WERI-Rb-1 (cell line): ENCODE measurements at places on chromosomes 16 and 17.

DNA sequence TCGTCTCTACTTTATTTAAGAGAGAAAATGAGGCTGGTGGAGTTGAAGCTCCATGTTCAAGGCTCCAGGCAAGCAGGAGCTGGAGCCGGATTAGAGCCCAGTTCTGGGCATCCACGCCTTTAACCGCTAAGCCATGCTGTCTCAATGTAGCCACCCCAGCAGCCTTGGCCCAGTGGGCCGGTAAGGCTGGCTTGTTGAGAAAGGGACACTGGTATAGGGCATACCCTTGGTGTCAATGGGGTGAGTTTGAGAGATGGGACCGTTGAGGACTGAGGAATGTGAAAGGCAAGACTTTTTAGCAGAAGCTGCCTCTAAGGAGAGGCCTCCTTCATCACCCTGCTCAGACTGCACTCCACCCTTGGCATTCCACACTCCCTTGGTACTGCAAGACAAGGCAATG is 147.4 kb downstream of the CYLD start:
- no peak for DNase-seq

DNA sequence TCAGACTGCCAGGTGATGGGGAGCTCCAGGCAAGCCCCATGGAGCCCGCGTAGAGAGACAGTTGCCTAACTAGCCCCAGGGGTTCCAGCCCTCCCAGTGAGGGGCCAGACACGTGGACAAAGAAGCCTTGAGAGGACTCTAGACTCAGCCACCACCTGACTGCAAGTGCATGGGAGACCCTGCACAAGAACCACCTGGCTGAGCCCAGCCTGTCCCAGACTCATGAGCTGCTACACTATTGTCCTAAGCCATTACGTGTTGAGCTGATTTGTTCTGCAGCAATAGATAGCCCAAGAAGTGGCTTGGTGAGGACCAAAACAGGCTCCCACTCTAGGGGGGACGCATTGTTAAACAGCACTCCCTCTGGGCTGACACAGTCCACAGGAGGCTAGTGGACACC is 37.6 kb upstream of the KLHDC4 start:
- DNase-seq, result no peak

DNA sequence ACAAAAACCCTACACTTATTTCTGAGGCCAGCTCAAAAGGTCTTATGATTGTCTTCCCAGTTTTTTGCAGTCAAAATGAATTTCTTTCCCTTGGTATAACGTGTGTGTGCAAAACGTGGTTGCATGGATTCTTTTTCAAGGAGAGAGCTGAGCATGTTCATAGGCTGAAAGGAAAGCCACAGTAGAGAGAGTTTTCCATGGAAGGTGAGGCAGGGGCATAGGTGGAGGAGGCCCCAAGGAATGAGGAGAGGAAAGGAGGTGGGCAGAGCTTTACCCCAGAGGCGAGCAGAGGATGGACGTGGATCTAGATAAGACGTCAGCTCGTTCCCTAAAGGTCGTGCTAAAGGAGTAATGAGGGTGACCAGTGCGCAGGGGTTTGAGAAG is 22.8 kb downstream of the TRPV2 start:
- DNase-seq, result no peak

DNA sequence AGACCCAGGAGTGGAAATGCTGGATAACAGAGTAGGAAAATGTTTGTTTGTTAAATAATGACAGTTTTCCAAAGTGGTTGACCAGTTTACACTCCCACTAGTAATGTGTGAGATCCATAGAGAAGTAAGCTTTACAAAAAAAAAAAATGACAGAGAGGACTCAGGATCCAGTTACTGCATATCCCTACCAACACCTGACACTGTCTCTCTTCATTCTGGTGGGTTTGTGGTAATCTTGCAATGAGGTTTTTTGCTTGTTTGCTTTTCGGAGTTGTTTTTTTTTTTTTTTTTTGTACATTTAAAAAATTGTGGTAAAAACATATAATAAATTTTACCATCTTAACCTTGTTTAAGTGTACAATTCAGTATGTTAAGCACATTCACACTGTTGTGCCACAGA is 23.6 kb upstream of the HOXB9 start:
- no peak for DNase-seq

DNA sequence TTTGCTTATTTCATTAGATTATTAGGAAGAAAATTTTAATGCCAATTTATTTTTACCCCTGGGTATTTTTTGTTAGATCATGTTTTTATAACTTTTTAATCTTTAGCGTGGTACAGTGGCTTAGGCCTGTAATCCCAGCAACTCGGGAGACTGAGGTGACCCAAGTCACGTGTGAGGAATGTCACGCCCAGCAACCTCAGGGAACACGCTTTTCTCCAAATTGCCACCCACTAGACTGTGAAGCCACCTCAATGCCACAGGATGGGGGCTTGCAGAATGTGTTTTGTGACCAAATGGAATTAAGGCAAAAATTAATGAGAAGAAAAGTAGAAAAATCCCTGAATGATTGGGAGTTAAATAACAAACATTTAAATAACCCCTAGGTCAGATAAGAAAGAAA is 141.8 kb downstream of the LAT start:
- DNase-seq, result no peak

GRCh38 chr17:74190807-74191406 is 12.6 kb upstream of the RPL38 start:
- no peak for DNase-seq
